ENCODE measurements at places on chromosomes 2 and 18.

DNA sequence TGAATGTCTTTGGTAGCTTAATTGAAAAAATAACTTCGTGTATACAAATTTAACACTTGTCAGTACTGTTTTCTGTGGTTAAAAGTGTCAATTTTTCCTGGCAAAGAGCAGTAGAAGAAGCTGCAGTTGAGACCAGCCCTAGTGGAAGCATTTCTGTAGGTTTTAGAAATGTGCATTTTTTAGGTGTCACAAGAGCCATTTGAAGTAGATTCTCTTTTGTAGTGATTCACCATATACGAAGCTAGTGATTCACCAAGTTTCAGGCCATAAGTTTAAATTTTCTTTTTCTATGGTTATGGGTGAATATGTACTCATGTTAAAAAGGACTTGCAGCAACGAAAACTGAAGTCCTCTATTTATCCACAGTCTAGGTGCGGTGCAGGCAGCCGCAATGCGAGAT lies 4.2 kb downstream of the NABP1 start:
- no peak for DNase-seq

DNA sequence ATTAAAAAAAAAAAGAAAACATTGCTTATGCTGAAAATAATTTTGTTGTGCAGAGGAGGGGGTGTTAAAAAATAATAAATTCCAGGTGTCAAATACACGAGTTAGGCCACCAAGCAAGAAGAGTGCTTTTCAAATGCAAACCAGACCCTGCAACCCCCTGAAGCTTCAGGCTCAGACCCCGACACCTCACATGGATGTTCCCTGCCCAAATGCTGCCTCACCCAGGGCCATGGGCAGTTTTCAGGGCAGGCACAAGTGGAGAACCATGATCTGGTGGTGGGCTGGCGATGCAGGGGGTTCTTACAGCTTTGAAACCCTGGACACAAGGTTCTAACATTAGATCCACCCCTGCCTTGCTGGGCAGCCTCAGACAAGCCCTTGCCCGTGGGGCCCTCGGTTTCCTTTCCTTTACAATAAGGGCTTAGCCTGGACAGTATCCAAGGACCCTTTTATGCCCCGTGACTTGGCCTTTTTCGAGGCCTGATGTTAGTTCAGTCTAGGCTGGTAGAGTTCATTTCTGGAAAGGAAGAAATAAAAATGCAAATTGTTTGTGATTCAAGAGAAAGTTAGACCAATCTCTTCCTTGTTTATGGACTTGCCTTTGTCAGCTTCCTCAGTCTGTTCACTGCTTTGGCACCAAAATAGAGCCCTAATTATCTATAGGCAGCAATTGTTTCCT lies 168.7 kb downstream of the DDX1 start:
- DNase-seq, result no peak

DNA sequence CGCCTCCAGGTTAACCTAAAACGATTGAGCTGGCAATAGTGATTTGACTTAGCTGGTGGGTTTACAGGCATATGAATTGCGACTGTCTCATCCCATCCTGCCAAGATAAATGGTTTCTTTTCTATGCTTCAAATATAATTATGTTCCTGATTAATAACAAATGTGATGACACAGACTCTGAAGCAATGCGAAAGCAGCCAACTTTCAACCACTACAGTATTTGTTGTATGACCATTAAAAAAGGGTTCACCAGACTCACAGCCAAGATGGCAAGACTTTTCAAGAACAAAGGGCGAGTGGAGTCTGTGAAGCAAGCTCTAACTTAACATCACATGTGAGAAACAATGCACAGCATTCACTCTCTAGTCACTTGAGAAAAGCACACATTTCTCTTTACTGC lies 186.6 kb downstream of the PID1 start:
- DNase-seq, result no peak

- no peak for DNase-seq
Observed at GRCh38 chr2:236440110-236440881, 129.3 kb upstream of the ACKR3 start.

- no peak for DNase-seq
Observed at GRCh38 chr2:173215316-173215715, 139.4 kb upstream of the CDCA7 start.

GRCh38 chr2:133077269-133077822 lies 407.3 kb upstream of the LYPD1 start:
- DNase-seq, result no peak

GRCh38 chr2:127061375-127062273 lies 45.3 kb downstream of the BIN1 start:
- no peak for DNase-seq

DNA sequence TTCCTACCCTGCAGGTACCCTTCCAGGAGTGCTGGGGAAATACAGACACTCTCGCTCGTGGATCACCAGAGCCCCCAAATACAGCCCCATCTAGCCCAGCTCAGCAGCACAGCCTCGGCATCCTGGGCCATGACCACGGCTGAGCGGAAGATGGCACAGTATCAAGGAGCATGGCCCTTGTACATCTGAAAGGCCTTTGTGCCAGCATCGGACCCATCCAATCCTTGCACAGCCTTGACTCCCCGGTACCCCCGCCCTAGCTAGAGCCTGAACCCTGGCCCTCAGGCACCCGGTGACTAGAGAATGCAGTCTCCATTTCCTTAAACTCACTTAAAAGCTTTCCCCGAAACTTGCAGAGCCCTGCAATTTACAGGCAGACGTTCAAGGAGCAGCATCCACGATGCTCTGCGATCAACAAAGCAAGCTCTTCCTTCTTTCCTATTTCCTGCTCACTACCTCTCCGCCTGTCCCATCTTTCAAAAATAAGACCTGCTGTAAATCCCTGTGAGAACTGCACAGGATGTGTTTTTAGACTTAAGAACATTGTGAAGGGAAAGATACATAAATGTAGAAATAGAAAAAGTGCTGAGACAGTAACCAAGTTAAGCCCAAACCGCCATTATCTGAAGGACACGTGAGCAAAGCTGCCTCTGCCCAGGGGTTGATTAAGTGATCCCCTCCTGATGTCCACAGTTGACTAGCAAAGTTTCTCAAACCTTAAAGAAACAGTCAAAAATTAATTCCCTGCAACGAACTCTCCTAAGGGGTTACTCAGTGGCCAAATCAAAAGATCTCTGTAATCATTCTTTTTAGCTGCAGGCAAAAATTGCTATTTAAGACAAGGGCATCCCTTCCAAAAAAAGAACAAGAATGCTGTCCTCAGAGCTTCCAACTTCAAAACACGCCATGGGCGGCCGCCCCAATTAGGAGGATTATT lies 48.5 kb downstream of the ZNF516 start:
- DNase-seq, result no peak

DNA sequence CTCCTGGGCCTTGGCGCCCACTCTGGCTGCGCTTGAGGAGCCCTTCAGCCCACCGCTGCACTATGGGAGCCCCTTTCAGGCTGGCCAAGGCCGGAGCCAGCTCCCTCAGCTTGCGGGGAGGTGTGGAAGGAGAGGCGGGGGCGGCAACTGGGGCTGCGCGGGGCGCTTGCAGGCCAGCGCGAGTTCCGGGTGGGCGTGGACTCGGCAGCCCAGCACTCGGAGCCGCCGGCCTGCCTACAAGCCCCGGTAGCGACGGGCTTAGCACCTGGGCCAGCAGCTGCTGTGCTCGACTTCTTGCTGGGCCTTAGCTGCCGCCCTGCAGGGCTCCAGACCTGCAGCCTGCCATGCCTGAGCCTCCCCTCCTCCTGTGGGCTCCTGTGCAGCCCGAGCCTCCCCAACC lies 141.5 kb upstream of the SLC39A10 start:
- DNase-seq, result no peak

DNA sequence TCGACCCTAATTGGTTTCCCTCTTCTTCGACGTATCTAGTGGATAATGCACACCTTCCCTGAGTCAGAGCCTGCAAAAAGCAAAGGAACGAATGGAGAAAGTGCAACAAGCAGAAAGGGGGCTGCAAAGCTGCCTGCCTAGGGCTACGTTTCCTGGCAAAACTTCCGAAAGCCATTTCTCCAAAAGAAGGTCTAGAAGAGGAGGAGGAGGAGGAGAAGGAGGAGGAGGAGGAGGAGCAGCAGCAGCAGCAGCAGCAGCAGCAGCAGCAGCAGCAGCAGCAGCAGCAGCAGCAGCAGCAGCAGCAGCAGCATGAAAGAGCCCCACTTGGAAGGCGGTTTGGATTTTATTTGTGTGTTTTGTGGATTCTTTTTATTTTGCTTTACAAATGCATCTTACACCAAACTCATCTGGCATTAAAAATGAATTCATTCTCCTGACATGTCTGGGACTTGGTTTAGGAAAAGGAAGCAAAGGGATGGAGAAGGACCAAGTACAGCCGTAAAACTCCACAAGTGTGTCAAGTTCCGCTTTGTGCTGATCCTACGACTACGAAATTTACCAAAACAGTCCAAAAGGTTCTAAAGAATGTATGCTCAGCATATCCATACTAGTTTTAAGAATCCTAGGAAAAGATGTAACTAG lies 2.0 kb downstream of the TCF4 start:
- no peak for DNase-seq

- DNase-seq, result no peak
Observed at GRCh38 chr2:25305775-25306174, 36.0 kb downstream of the DNMT3A start.

DNA sequence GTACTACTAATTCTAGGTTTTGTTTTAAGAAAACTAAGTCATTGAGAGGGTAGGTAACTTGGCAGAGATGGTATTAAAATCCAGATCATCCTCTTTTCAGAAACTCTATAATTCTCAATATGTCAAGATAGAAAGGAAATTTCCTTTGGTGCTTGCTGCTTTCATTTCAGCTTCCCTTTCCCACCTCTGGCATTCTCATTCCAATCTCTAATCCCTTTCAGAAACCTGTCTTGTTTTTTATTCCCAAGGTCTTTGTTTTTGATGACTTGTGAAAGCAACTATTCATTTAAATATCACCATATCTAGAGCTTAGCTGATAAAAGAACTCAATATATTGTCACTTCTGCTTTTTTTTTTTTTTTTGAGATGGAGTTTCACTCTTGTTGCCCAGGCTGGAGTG lies 242.8 kb upstream of the LRRTM1 start:
- no peak for DNase-seq

GRCh38 chr2:98522854-98523253 lies 78.2 kb downstream of the INPP4A start:
- DNase-seq, result no peak

GRCh38 chr2:176488431-176488830 lies 219.2 kb downstream of the MTX2 start:
- no peak for DNase-seq

DNA sequence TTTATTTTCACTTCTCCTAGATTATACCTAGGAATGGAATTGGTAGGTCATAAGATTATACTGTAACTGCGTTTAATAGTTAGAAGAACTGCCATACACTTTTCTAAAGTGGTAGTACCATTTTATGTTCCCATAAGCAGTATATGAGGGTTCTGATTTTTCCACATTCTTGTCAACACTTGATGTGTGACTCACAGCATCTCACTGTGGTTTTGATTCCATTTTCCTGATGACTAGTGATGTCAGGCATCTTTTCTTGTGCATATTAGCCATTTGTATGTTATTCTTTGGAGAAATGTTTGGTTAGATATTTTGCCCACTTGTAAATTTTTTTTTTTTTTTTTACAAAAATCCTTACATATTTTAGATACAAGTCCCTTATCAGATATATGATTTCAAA lies 2.3 kb downstream of the DCAF17 start:
- no peak for DNase-seq

DNA sequence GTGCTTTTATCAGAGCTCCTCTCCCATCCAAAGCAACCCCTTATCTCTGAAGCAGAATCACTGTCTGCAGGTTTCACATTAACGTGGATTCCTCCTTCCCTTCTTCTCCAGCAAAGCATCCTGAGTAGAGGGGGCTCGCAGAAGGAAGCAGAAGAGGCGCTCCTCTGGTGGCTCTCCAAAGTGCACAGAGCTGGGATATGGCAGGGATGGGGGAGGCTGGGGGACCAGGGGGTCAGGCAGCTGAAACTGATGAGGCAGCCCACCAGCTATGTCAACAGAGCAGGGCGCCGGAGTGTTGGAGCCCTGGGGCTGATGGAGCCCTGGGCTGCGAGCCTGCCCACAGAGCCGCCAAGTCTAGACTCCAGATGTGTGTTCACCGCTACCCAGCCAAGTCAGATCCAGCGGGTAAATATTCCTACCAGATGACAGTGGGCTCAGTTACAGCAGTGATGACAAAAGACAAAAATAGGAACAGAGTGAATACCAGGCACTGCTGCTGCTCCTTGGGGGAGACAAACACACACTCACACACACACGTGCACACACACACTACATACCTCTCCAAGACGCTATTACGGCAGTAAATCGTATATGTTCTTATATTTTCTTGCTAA lies 678.3 kb upstream of the ID2 start:
- DNase-seq, result no peak

DNA sequence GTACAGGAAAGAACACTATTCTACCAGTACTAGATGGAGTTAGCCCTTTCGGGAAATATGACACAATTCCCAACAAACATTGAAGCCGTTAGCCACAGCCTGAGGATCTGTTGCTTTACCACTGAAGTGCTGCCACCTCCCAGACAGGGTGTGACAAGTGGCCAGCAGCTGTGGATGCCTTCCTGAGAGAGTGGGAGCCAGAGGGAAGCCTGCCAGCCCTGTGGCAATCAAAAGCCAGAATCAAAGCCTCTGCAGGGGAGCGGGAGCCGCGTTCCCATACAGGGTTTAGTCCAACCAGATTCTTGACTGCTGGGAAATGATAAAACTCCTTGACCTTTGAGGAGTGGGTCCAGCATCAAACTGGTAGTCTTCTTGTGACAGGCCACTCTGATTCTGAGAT lies 38.0 kb downstream of the SLC4A1AP start:
- DNase-seq, result no peak

DNA sequence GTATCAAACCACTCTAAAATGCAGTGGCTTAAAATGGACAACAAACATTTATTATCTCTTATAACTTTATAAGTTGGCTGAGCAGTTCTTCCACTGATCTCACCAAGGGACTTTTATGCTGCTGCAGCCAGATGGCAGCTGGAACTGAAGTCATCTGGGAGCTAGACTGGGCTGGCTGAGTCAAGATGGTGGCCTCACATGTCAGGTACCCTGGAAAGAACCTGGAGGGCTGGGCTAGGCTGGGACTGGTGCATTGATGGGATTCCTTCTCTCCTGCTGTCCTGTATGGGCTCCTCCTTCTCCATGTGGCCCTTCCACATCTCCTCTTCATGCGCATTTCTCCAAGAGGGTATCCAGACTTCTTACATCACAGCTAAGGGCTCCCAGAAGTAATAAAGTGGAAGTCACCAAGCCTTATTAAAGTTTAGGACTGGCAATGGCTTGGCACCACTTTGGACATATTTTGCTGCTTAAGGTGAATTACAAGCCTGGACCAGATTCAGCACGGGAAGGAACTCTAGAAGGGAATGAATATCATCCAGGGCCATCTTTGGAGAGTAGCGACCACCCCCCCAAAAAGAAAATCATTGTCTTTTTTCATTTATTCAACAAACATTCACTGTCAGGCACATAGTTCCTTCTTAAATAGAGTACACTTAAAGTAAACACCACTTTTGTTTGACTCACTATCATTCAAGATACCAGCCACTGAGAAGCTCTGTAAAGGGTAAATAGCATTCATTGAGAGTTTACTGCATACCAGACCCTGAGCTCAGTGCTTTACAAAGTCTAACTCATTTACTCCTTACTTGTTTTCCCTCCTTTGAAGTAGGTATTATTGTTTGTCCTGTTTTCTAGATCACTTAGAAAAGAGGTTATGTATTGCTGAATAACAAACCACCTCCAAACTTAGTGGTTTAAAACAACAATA lies 138.0 kb downstream of the ZFP36L2 start:
- no peak for DNase-seq

- no peak for DNase-seq
Observed at GRCh38 chr2:203535784-203536585, 884 bp upstream of the RAPH1 start.

Data from T-helper 1 cell (primary cell).